ENCODE measurements at places on chromosomes 5 and 9.

GRCh38 chr9:70390933-70391341 lies 23.5 kb downstream of the KLF9 start:
- no peak for DNase-seq

GRCh38 chr9:132622159-132622558 lies 39.8 kb downstream of the BARHL1 start:
- no peak for DNase-seq

DNA sequence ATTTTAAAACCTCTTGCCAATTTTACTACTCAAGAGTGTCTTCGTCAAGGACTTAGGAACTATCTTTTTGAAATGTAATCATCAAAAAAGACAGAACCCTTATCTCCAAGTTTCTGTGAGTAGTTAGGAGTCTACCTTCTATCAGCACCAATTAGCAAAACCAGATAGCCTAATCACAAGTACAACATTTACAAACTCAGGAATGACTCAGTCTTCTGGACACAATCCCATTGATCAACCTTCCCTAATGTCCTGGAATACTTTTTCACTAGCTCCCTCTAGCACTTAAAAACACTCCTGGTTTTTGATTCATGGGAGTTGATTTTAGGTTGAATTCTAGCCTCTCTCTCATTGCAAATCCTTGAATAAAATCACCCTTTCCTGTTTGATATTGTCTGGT lies 680.7 kb downstream of the PRR16 start:
- no peak for DNase-seq

GRCh38 chr5:57948091-57948490 lies 465.5 kb upstream of the ACTBL2 start:
- DNase-seq: no peak

DNA sequence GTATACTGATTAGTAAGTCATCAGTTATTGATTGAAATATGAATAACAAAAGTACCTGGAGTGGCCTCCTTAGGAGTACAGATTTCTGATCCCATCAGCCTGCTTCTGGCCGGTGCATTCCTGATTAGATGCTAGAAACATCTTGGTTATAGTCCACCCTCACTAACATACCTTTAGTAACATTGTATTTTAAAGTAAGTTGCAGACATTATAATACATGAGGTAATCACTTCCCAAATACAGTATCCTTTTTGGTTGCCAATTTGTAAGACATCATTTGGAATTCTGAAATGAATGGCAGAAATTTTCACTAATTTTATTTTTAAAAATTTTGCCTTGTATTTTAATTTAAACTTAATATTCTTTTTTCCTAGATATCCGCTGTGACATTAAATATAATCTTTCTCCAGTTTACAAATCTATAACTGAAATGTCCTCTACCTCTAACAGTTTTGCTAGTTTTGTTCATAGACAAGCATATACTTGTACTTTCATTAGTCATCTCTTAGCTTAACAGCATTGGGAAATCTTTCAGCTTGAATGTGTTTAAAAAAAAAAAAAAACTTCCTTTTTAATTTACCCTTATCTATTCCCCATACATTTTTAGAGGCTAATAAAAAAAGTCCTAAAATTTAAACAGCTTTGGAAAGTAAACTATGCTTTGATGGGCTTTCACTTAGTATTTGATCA lies 178.9 kb downstream of the XRCC4 start:
- DNase-seq: no peak

Measured in activated T-cell treated with anti-CD3 and anti-CD28 coated beads, Interleukin-2, amount 50 U/mL, for 24 hours (primary cell).